ENCODE measurements at places on chromosomes 16 and 17. TPM values are rescaled to one million over a fixed set of nuclear protein-coding genes. Genes with fewer than 3 reads are reported as not detected.

Gene TSPAN10
- 2.1 TPM for total RNA-seq

Gene ACSM3
- total RNA-seq, result 0.28 TPM

Gene CDC42EP4
- 27.0 TPM for total RNA-seq

Gene NUDT7
- 6.2 TPM for total RNA-seq

Gene GPRC5B
- total RNA-seq, result 18.7 TPM

Gene SOX15
- 0.30 TPM for total RNA-seq

Gene CDR2L
- total RNA-seq, result 19.9 TPM

Gene TBC1D16
- total RNA-seq, result 38.3 TPM

Gene TMIGD1
- not detected for total RNA-seq

Gene KCNJ18
- total RNA-seq, result not detected

Gene TUBB3
- total RNA-seq, result 492 TPM

Gene CNGB1
- not detected for total RNA-seq

Gene CCDC144A
- total RNA-seq, result 9.2 TPM

Gene CD300LF
- total RNA-seq, result not detected

Gene NEK8
- total RNA-seq, result 2.7 TPM

Measured in smooth muscle cell of the umbilical artery (primary cell).